A549 treated with ZK216348 at 1 μM for 4 hours (cell line): ENCODE measurements at places on chromosomes 7 and 10. TPM values are rescaled to one million over a fixed set of nuclear protein-coding genes. Genes with fewer than 3 reads are reported as not detected.

The SOSTDC1 gene
- not detected in 5 replicates for total RNA-seq

The C10orf71 gene
- total RNA-seq, result not detected in 5 replicates

The CACNA2D1 gene
- total RNA-seq, result 4.4 to 11.1 TPM (median 10.9 TPM) in 5 replicates

The FBXL13 gene
- total RNA-seq, result 0.33 to 0.83 TPM (median 0.36 TPM) in 5 replicates

The CTAGE8 gene
- total RNA-seq, result not detected in 5 replicates

The PLXDC2 gene
- total RNA-seq, result 0.09 TPM in 1 of 5 replicates, not detected in the others

The NUTM2A gene
- total RNA-seq, result 0.05 to 0.13 TPM (median 0.09 TPM) in 4 of 5 replicates, not detected in the other

The PCLO gene
- total RNA-seq, result 0.85 to 1.6 TPM (median 1.1 TPM) in 5 replicates

The ATOH7 gene
- 0.18 to 0.31 TPM (median 0.22 TPM) in 5 replicates for total RNA-seq

The CYP2C19 gene
- total RNA-seq, result not detected in 5 replicates
